ENCODE measurements at places on chromosomes 2 and 18.

DNA sequence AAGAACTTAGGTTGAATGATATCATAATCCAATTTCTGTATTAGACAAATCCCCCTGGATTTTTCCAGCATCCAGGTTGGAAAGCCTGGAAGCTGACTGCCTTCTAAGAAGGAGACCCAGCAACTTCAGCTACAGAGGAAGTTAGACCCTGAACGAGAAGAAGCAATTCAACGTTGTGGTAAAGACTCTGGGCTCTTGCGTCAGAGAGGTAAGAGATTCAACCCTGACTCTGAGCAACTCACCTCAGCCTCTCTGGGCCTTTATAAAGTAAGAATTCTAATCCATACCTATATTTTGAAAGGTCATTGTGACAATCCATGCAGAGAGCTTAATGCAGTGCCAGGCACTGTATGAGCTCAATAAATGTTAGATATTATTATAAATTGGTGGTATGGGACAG is 9.7 kb downstream of the E2F6 start:
- no peak for DNase-seq

DNA sequence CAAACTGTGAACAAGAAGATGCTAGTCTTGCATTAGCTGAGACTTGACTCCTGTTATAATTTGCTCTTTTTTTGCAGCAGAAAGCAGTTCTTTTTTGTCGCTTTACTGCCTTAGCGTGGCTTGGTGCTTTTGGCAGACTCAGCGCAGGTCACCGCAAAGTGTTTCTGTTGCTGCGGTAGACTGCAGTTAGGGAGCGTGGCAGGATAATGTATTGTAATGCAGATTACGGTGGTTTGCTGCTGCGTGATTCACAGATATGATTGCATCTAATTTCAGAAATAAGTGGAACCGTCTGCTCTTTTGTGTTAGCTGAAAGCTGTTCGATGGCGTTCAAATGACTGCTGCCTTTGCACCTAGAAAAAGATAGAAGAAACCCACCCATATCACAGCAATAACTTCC is 131.6 kb upstream of the SATB2 start:
- no peak for DNase-seq

GRCh38 chr2:38057651-38058410 is 18.1 kb downstream of the CYP1B1 start:
- DNase-seq, result no peak

GRCh38 chr2:200860092-200860795 is 4.2 kb downstream of the CLK1 start:
- no peak for DNase-seq

- DNase-seq, result no peak
Observed at GRCh38 chr18:36302676-36303075, 5.2 kb downstream of the FHOD3 start.

GRCh38 chr2:112220831-112221230 is 34.0 kb downstream of the ZC3H8 start:
- DNase-seq, result no peak

DNA sequence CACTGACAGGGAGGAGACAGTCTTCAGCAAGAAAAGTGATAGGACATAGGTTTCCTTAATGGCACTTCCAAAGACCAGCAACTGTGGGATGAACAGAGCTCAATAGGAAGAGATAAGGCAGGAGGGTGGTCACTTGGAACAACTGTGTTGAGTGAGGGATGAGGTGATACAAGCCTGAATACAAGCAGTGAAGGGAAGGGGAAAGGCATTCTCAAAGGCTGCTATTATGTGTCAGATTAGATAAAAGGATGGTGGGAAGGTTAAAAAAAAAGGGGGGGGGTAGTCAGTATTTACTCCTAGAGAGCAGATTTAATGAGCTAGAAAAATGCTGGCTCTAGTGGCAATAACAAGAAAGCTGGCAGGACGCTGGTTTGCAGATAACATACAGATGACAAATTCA is 25.7 kb downstream of the CCBE1 start:
- peak; percentile 70 for DNase-seq

GRCh38 chr2:22990246-22990645 is 394.7 kb upstream of the KLHL29 start:
- DNase-seq, result no peak

- peak; percentile 82 for DNase-seq
Observed at GRCh38 chr2:120938045-120938771, 202.5 kb downstream of the GLI2 start.

DNA sequence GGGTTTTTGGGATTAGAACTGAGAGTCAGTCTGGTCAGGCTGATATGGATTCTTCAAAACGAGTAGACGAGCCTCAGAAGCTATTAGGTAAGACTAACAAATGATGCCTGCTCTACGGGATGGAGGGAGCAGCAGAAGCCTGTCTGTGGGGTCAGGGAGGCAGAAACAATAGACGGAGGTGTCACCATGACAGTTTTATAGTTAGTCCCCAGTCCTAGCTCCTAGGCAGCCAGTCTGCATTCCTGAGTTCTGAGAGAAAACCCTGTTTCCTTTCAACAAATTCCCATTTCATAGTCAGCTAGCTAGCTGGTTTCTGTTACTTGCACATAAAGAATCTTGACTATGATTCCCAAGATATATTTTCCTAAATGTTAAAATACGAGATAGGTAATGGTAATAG is 542.1 kb downstream of the PID1 start:
- peak; percentile 89 for DNase-seq

- no peak for DNase-seq
Observed at GRCh38 chr2:38077431-38077769, 1.4 kb upstream of the CYP1B1 start.

DNA sequence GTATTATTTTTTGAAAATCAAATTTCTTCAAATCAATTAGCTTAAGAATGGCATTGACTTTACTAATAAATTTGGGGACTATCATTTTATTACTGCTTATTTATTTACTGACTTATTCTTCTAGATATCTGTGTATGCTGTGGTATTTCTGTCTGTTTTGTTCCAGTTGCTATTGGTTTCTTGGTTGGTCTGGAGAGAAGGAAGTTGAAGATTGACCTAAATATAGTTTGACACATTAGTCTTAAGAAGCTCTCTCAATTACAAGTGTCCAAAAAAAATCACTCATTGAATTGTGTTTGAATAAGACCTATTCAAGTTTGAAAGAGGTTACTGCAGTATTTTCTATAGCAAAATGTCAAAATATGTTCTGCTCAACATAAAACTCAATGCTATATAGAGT is 153.3 kb upstream of the KYNU start:
- DNase-seq, result no peak
